NCI-H187 treated with DMSO at 0.1 percent for 48 hours (cell line): ENCODE measurements at places on chromosomes 2 and 18.

- no peak for DNase-seq
Observed at GRCh38 chr2:51368250-51368649, 336.3 kb upstream of the NRXN1 start.

GRCh38 chr2:68435615-68436014, 31.5 kb downstream of the FBXO48 start:
- no peak for DNase-seq

GRCh38 chr2:5203134-5203755, 488.9 kb upstream of the SOX11 start:
- no peak for DNase-seq

- no peak for DNase-seq
Observed at GRCh38 chr2:38298539-38298938, 78.5 kb downstream of the ATL2 start.

DNA sequence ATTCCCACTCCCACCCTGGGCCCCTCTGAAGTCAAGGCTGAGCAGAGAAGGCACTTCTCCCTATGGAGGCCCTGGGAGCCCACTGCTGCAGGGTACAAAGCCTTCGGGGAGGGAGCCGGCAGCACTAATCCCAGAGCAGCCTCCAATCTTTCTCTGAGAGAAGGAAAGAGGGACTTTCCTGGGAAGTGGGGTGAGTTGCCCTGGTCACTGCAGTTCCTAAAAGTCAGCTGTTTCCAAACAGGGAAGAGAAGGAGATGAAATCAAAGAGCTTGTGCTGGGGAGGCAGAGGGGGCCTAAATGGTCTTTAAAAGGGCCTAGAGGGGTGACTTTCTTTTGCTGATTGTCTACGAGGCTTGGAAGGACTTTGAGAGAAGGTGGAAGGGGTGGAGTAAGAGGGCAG, 264.7 kb downstream of the TNS1 start:
- no peak for DNase-seq

DNA sequence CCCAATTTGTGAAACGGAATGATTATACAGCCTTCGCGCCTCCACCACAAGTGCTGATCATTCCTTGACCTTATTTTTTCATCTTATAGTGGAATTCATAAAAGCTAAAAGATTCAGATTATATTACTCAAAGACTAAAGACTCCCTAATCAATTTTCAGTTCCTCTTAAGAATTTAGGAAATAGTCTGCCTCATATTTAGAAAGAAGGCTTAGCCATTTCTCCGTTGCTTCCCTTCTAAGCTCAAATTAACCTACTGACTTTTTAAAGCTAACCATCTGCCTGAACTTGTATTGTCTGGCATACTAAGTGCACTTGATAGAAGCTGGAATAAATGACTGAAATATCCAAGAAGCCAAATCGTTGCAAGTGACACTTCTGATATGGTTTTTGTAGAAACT, 44.7 kb downstream of the HNRNPLL start:
- no peak for DNase-seq

GRCh38 chr2:127174136-127174535, 46.0 kb downstream of the CYP27C1 start:
- no peak for DNase-seq

- DNase-seq: no peak
Observed at GRCh38 chr2:163157891-163158496, 319.4 kb upstream of the KCNH7 start.

- no peak for DNase-seq
Observed at GRCh38 chr2:231132129-231132528, 7.3 kb upstream of the HTR2B start.

DNA sequence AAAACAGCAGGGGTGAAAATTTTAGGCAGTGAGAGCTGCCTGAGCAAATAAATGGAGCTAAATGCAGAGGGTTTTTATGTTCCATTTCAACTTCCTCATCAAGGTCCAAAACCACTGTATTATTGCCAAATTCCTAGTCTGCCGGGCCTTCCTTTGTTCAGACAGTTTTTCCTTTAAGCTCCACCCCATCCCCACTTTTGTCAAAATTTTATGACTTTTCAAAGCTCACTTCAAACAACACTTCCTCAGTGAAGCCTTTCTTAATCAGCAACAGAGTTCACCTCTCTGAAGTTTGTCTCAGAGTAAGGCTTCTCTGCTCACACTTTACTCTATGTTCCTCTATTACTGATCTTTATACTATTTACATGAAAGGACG, 81.3 kb downstream of the CERKL start:
- DNase-seq: no peak

GRCh38 chr2:18356676-18357075, 203.8 kb downstream of the RDH14 start:
- DNase-seq: no peak

DNA sequence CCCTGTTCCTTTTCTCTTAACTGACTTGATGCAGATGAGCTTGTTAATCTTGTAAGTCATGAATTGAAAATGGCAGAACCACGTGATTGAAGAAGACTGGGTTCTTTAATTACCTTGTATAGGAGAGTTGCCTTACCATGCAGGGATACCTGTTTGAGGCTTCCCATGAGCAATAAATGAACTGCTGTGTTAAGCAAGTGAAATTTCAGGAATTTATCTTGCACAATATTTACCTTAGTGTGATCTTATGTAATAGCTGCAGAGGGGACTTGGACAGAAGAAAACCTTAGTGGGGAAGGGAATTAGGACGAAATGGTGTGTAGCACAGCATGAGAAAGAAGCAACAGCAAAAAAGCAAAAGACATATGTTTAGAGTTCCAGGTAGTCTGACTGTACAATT, 384.0 kb upstream of the TMEFF2 start:
- DNase-seq: no peak

DNA sequence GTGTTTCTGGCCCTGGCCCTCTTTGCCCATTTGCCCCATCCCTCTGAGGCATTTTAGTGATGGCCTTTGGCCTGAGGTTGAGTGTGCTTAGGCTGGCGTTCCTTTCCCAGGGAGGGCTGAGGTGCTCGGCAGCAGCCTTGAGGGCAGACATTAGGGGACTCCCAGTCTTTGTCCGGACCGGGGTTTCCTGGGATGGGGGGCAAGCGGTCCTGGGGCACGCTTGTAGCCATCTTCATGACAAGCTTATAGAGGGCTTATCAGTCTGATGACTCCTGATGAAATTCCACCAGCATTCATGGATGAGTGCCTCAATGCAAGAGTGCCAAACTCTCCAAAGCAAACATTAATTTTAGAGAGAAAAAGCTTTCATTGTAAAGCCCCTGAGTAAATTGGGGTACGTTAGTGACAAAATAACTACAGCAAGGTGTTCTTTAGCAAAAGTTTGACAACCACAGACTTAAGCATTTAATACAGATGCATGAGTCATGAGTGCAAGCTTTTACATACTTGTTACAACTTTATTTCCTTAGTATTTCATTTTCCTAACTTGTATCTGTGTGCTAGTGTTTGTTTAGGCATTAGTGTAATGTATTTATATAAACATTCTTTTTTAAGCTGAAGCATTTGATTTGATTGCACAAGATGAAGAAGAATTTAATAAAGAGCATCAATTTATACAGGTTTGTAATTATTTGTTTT, 45.6 kb downstream of the CEP192 start:
- DNase-seq: no peak

DNA sequence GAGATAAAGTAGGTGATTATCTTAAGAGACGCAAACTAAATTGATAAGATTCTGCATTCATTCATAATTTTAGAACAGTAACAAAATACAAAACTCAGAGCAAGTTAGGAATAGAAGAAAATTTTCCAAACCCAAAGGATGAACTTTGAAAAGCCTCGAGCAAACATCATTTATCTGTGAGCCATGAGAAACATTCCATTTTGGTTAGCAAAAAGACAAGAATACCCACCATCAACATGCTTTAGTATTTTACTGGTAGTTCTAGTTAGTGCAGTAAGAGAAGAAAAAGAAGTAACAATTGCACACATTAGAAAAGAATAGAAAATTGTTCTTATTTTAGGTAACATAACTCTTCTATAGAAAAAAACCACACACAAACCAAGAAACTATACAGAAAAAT, 291.3 kb upstream of the TCF4 start:
- no peak for DNase-seq

GRCh38 chr2:27212626-27213471, 781 bp upstream of the SLC5A6 start:
- DNase-seq: no peak

- DNase-seq: no peak
Observed at GRCh38 chr2:239626961-239627592, 226.3 kb upstream of the HDAC4 start.

DNA sequence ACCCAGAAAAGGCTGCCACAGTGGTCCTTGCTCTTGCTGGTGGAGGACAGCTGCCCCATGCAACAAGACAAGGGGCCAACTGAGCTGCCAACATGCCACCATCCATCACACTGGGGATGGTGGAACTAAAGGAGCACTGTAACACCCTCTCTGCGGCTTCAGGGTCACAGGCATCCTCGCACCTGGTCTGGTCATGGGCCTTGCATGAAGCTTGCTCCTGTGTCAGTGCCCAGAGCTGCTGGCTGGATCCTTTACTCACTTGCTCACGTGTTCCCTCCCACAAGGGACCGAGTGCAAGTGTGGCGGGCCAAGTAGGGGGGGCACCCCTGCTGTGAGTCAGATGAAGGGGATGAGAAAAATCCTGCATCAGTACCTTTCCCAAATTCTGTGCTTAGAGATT, 972.3 kb upstream of the DDX18 start:
- DNase-seq: no peak

DNA sequence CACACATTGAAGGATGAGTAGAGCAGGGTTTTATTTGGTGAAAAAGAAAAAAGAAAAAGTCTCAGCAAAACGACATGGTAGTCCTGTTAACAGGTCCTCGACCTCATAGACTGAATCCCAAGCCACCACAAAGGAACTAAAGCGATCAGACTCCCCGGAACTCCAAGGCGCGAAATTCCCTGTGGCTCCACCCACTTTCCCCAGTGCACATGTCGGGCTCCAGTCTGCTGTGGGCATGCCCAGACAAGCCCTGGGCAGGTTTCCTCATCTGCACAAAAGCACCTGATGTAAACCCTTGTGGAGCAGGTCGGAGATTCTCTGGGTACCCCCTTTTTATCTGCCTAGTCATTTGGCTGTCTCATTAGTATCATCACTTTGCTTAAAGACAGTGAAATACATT, 170.7 kb upstream of the FSIP2 start:
- no peak for DNase-seq

- DNase-seq: no peak
Observed at GRCh38 chr2:97979904-97980303, 15.8 kb downstream of the TMEM131 start.

DNA sequence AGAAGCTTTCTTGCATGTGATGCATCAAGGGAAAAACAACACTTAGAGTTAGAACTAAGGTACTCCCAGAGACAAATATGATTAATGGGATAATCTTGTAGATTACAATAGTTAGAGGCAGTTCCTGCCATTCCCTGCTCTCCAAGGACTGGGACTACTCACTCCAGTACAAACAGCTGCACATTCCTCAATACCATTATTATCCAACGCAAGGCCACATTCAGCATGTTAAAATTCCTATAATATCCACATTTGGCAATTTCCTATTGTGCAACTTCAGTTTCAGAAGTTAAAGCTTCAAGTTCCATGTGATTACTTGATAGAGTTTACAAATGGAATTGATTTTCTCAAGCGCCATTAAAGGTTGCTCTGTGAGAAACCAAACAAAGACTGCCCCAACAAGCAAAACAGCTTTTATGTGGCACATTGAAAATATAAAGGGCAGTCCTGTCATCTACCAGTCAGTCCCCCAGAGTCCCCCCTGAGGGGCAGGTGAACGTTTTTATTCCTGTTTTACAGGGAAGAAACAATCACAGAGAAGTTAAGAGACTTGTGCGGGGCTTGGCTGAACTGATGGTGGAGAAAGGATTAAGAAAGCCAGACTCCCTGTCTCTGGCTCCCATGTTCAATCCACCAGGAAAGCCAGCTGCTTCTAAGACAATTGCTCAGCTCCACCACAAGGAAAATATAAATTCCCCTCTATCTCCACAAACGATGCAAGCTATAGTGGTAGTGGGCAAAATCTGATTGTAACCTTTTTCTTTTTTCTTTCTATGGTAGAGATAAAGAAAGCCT, 72.6 kb downstream of the TXNL1 start:
- DNase-seq: no peak

DNA sequence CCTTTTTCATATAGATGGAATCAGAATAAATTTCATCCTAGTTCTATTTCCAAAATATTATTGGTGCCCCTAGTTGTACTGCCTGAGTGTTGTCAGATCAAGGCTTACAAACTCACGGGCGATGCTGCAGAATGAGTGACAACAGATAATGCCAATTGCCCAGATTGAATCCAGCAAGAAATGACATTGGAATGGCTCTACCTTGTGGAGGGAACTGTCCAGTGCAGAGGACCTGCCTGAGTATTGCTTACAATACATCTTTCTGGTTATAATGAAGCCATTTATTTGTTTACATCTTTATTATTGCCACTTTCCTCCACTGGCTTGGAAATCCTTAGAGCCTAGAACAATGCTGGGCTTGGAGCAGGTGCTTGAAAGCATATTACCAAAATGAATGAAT, 7.8 kb upstream of the IL1R2 start:
- DNase-seq: no peak

DNA sequence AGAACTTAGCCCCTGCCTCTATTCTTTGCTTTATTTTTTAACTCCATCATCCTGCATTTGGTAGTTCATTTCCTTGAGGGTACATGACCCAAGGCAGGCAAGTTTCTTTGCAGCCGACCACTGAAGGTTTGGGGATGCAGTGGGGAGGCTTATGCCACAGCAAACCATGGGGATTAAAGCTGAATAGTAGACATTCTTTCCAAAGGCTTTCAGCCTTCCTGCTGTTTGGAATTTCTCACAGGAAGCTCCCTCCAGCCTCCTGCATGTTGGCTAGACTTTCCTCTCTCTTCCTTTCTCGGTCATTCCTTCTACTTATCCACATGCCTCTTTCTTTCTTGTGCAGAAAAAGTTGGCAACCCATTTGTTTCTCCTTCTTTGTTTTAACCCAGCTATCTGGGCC, 77.3 kb downstream of the SOCS6 start:
- no peak for DNase-seq

DNA sequence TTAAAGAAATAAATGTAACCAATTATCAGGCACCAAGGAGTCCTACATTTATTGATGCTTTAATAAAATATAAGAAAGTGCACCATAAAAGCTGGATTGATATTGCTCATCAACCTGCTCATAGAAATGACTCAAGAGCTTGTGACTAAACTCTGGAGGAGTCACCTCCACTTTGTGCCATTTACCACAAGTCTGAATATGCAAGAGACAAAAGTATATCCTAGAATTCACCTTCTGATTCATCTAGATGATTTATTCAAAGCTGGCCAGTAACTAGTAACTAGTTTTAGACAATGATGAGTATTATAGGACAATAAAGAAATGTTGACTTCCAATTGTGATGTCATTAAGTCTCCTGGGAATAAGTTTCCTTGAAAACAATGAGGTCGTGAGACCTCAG, 146.0 kb upstream of the SOX11 start:
- DNase-seq: no peak

- no peak for DNase-seq
Observed at GRCh38 chr2:36556842-36557241, 41.1 kb downstream of the FEZ2 start.
